ENCODE measurements at places on chromosomes 16 and 17.
A peak's percentile ranks its signal among the peaks of the same experiment; 100 is the strongest.

DNA sequence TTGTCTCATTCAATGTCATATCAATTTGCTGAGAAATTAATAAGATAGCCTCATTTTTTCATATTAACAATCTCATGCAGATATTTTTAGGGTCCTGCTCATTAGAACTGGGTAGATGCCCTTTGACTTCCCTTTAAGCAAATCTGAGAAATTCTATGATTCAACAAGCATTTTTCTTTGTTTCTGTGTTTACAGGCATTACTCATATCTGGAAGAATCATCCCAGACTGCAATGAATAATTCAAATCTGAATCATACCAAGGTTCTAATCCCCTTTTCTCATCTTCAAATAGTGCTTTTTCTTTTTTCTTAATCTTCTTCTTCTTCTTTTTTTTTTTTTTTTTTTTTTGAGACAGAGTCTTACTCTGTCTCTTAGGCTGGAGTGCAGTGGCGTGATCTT is 69.2 kb upstream of the KIFC3 start:
- no peak for DNase-seq

- no peak for DNase-seq
These were observed 180.2 kb downstream of the RPTOR start for GRCh38 chr17:80724775-80725266.

- no peak for DNase-seq
These were observed 88.5 kb upstream of the ZNF267 start for GRCh38 chr16:31785126-31785525.

DNA sequence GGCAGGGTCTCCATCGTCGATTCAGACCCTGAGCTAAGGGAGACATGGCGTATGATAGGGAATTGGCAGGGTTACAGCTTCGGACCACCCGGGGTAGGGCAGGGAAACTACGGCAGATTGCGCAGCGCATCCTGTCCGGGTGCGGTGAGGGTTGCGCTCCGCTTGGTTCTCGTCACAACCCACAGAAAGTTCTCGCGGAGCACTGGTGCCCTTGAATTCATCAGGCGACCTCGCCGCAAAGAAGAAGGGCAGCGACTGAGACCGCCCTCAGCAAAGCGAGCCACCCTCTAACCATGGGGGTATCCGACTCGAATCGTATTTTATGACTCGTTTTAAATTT is 1.2 kb downstream of the HS3ST3B1 start:
- no peak for DNase-seq

DNA sequence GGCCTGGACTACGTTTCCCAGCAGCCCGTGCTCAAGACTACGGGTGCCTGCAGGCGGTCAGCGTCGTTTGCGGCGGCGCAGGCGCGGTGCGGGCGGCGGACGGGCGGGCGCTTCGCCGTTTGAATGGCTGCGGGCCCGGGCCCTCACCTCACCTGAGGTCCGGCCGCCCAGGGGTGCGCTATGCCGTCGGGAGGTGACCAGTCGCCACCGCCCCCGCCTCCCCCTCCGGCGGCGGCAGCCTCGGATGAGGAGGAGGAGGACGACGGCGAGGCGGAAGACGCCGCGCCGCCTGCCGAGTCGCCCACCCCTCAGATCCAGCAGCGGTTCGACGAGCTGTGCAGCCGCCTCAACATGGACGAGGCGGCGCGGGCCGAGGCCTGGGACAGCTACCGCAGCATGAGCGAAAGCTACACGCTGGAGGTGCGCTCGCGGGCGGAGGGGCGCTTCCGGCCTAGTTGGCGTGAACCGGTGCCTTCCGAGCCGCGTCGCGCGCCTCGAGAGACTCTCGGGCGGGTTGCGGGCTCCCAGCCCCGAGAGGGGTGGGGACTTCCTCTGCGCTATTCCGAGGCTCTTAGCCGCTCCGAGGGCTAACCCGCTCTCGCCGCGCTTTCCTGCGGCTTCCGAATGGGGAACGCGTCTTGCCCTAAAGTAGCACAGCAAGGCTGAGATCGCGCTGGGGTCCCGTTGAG is at the start of gene RBL2:
RBL2 (plus strand) TSS at position 95 of the 689 bp plus-strand sequence; CDS start at position 181, 86 bp downstream.
- DNase-seq = peak; percentile 30

DNA sequence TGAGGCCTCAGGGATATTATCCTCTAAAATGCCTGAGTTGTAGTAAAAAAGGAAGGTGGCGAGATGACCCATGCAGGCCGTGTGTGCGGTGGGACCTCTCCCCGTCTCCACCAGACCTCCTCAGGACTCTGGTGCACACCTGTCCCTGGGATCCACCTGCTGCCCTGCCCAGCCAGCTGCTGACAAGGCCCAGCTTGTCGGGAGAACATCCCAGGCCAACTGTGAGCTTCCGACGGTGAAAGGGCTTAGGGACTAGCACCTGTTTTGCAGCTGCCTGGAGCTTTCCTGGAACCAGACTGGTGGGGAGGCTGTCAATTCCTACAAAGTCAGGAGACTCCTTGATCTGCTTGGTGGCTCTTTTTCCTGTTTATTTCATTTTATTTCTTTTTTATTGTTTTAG is 11.6 kb downstream of the IL34 start:
- no peak for DNase-seq

DNA sequence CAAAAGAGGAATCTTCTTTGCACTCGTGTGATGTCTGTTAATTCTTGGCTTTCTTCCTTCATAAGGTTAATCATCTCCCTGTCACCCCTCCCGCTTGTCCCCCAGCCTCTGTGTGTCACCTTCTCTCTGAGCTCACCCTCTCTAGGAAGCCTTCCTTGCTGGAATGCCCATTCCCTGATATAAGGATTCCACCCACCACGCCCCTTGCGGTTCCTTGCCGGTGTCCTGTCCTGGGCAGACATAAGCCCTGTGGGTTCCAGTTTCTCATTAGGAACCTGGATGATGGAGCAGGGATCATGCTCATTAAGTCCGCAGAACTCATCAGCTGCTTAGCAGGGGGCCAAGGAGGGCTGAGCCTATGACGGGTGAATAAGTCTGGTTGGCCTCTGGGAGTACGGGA is 559.3 kb downstream of the MAF start:
- DNase-seq = no peak

GRCh38 chr16:67539271-67539670 is 10.6 kb downstream of the RIPOR1 start:
- DNase-seq = no peak

- DNase-seq = no peak
These were observed 98.6 kb downstream of the WNT3 start for GRCh38 chr17:46719891-46720290.

GRCh38 chr17:55420776-55421178 is 858 bp downstream of the MMD start:
- DNase-seq = no peak

DNA sequence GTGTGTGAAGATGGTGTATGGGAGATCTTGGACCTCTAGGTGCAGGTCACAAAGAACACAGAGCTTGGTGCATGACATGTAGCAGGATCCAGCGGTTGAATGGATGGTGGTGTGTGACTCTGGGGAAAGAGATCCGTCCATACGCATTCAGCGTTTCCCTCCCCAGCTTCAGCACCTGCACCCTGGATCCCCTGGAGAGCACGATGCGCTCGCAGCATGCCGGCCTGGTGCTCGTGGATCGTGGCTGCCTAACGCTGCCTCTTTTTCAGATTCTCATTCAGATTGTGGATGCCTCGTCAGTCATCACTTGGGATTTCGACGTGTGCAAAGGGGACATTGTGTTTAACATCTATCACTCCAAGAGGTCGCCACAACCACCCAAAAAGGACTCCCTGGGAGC is 70.9 kb downstream of the SEC14L1 start:
- DNase-seq = no peak

- DNase-seq = no peak
These were observed 64.5 kb upstream of the RBFOX1 start for GRCh38 chr16:7268182-7268581.

Data from thoracic aorta (tissue), 2 donors.